ENCODE measurements at places on chromosomes 5 and 9.

- no peak for DNase-seq
These were observed 476.0 kb downstream of the CSNK1G3 start for GRCh38 chr5:123987956-123988355.

- no peak for DNase-seq
These were observed 36.4 kb downstream of the C6 start for GRCh38 chr5:41176952-41177351.

DNA sequence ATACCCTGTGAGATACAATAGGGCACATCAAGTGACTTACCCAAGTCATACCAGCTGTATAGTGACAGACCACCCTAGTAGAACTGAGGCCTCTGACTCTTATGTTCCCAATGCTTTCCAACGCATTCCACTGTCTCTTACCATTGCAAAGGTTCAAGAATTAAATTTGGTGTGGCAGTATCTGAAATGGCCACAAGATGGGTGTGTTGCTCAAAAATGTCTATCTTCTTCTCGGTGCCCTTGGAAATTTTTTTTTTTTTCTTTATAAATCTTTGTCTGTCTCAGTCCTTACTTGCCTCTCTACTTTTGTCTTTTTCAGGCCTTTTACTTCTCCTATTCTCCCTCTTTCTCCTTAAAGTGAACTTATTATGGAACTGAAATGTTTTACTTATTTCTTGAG lies 48.4 kb downstream of the GPR21 start:
- DNase-seq: no peak

DNA sequence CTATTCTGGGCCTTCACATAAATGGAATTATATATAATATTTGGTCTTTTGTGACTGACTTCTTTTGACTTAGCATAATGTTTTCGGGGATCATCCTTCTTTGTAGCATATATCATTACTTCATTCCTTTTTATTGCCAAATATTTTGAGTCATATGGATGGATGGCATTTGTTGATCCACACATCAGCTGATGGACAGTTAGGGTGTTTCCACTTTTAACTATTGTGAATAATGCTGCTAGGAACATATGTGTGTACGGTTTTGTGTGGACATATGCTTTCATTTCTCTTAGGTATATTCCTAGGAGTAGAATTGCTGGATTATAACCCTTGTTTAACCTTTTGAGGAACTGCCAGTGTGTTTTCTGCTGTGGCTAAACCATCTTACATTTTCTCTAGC lies 249.6 kb downstream of the FANCC start:
- DNase-seq: no peak

DNA sequence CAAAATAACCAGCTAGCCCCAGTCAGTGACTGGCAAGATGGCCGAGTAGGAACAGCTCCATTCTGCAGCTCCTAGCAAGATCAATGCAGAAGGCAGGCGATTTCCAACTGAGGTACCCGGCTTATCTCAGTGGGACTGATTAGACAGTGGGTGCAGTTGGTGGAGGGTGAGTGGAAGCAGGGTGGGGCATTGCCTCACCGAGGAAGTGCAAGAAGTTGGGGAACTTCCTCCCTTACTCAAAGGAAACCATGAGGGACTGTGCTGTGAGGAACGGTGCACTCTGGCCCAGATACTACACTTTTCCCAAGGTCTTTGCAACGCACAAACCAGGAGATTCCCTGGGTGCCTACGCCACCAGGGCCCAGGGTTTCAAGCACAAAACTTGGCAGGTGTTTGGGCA lies 9.6 kb upstream of the BTNL8 start:
- no peak for DNase-seq

DNA sequence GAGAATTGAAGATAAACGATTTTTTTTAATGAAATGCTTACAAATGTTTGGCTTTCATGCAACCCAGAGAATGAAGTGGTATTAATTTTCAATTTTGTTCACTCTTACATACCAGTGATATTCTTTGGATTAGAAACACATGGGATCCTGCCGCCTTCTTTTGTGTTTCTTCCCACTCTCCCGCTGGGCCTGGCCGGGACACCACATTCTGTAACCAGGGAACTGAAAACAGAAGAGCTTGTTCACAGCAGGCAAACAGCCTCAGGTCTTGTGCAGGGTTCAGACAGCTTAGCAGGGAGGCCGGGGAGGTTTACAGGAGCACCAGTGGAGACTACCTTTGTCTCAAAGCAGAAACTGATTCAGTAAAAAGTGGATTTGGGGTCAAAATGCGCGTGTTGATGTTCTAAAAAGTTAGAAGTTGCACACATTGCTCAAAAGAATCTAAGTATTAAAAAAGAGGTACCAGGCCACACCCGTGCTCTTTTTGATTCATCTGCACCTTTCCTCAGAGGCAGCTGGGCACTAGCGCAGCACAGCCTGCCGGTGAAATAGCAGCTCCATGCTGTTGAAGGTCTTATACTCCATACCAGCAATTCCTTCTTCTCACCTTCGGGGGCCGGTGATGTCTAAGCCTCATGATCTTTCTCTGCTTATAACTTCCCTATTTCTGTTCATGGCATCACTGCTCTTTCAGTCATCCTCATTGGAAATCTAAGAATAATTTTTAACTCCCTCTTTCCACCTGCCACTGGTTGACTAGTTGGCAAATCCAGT lies 67.1 kb downstream of the GRAMD2B start:
- DNase-seq: no peak

DNA sequence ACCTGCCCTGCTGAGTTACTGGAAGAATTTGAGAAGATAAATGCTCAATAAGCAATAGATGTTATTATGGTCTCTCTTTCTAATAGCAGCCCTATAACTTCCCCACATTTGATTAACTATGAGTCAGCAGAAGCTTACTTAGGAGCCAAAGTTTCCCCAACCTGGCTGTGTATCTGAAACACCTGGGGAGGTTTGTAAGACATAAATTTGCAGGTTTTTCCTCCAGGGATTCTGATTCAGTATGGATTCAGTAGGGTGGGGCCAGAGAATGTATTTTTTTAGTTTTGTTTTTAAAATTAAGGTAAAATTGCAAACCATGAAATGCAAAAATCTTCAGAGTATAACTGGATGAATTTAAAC lies 44.9 kb upstream of the GNPDA1 start:
- no peak for DNase-seq

- peak; percentile 64 for DNase-seq
These were observed 1.1 kb upstream of the NR3C1 start for GRCh38 chr5:143404416-143405062.

GRCh38 chr5:159262472-159262858 lies 625 bp upstream of the UBLCP1 start:
- no peak for DNase-seq

- no peak for DNase-seq
These were observed 399.4 kb downstream of the CTNND2 start for GRCh38 chr5:11504886-11505193.

DNA sequence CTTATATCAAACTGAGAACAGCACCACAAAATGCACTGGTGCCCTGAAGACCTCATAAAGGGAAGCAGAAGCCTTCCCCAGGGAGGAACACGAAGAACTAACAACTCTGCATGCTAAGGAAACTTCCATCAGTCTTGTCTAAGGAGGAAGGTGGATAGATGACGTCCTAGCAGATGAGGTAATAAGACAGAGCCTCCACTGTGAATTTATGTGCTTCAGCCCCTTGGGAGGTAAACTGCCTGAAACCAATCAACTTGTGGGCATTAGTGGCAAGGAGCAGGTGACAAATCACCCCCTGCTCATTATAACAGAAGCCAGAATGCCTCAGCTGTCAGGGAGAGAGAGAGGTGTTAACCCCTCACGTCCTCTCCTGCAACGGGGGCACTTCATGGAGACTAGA lies 48.9 kb upstream of the SPIN1 start:
- no peak for DNase-seq

DNA sequence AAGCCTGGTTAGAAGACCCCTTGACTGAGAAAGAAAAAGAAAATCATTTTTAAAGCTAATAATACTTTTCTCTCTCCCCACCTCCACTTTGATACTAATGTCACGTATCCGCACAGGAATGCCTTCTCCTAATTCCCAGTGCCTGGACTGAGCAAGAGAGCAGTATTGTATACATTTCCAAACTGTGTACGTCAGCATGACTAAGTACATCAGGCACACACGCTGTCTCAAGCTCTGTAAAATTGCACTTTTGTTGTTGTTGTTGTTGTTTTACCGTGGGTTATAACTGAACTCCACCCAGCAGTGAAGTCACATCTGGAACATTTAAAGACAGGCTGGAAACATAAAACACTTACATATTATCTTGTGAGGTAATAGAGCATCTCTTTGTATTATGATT lies 407.6 kb downstream of the DNAH5 start:
- no peak for DNase-seq

DNA sequence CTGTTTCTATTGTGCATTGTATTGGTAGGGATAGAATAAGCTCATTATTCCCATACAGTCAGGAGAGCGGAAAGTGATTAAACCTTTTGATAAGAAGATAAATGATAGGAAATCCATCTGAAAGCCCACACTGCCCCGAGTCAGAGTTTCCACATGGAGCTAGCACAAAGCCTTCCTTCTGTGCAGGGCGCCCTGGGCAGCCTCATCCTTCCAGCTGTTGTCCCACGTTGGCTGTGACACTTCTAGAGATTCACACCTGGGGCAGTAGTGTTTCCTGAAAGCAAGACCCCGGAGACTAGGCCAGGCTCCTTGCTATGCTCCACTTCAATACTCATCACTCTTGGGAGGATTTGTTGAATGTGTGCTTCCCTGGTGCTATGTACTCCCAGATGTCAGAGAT lies 172.4 kb downstream of the SEMA6A start:
- DNase-seq: no peak

DNA sequence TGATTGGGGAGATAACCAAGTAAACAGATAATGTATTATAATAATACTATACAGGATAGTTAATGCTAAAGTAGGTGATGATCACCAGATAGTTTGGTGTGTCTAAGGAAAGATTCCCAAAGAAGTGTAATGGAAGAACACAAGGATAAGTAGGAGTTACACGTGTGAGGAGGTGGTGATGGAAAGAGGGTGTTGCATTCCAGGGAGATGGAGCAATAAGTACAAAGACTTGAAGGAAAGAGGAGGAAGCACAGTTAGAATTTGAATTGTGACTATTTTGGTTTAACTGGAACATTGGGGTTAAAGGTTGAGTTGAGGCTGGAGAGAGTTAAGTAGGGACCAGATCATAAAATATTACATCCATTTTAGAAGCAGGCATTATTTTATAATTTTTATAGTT lies 76.9 kb downstream of the IPO11 start:
- DNase-seq: no peak

DNA sequence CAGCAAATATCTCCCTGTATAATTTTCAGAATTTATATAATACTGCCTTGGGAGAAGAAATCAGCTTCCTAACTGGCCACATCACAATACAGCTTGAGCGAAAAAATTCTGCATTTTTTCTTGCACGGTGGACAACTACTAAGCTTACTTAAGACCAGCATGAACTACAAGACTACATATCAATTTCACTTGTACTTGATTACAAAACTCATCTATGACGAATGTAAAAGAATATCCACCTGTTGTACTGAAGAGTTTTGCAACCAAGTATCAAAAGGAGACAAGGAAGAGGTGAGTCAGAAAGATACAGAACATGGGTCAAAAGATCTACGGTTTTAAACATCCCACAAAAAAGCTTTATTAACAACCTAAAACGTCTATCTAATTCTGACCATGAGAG lies 279.4 kb downstream of the BNC2 start:
- DNase-seq: no peak

GRCh38 chr9:112917987-112918362 lies 27.3 kb upstream of the SLC46A2 start:
- DNase-seq: no peak

GRCh38 chr5:127072861-127073846 lies at the start of gene C5orf63:
Gene C5orf63, minus strand, starts transcription at chr5:127073502. Its CDS starts 14,507 bp downstream, at chr5:127058995.
- DNase-seq: peak; percentile 89

DNA sequence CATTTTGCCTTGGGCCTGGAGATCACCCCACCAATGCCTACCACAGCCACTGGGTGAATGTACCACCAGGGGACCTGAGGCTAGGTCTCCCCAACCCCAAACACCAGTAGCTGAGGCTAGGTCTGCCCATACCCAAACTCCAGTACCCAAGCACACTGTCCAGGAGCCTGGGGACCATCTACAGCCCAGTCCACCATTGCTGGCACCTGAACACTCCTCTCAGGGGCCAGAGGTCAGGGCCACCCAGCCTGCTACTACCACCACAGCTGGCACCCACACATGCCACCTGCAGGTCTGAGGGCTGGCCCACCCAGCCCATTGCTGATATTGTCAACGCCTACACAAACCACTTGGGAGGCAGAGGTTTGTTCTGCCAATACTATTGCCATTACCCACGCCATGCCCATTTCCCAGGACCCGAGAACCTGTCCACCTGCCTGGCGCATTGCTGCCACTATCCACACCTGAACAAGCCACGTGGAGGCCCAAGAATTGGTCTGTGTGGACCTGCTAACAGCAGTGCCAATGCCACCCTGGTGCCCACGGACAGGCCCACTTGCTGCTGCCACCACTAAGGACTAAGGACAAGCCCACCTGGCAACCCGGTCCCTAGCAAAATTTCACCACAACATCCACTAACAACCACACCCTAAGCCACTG lies 59.2 kb downstream of the ZDHHC21 start:
- no peak for DNase-seq

- no peak for DNase-seq
These were observed 12.6 kb upstream of the SPARC start for GRCh38 chr5:151699071-151699901.

DNA sequence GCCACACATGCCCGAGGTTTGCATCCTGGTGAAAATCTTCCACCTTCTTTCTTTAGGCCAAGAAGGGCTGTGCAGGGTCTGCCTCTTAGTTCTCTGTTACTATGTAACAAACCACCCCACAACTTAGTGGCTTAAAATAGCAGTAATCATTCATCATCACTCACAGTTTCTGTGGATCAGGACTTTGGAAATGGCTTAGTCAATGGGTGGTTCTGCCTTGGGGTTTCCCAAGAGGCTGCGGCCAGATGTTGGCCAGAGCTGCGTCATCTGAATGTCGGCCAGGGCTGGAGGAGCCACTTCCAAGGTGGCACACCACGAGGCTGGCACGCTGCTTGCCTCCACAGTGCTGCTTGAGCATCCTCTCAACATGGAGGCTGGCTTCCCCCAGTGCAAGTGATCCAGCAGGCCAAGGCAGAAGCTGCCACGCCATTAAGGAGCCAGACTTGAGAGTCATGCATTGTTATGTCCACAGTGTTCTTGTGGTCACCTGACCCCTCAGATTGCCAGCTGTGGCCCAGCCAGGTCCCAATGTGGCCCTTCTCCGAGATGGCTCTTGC lies 135.2 kb downstream of the RXRA start:
- no peak for DNase-seq

DNA sequence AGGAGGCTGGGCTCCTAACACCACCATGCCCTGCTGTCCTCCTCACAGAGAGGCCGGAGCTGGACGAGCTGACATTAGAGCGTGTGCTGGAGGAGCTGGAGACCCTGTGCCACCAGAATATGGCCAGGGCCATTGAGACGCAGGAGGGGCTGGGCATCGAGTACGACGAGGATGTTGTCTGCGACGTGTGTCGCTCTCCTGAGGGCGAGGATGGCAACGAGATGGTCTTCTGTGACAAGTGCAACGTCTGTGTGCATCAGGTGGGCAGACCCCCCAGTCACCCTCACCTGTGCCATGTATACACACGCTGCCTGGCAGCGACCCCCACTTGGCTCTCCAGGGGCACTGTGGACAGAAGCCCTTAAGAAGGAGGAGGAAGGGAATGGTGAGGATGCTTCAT lies 35.2 kb downstream of the JADE2 start:
- no peak for DNase-seq

- DNase-seq: no peak
These were observed 17.7 kb downstream of the MLLT3 start for GRCh38 chr9:20604562-20604961.

GRCh38 chr5:66333192-66333591 lies 189.1 kb downstream of the SREK1 start:
- no peak for DNase-seq

GRCh38 chr9:76049341-76049740 lies 158.9 kb downstream of the PCSK5 start:
- DNase-seq: no peak

Measured in activated naive CD8-positive, alpha-beta T cell treated with anti-CD3 and anti-CD28 coated beads for 36 hours (primary cell).